ENCODE measurements at places on chromosomes 4 and X. TPM values are rescaled to one million over a fixed set of nuclear protein-coding genes. Genes with fewer than 3 reads are reported as not detected.

Gene CYLC1
- total RNA-seq = not detected

GRCh38 chr4:87309625-87310024 is 13.1 kb downstream of the HSD17B13 start:
- no peak for DNase-seq
- H3K36me3 ChIP-seq = no peaks in the 10 kb centered on the region
- no peak overlapping the region for H3K4me3 ChIP-seq

- H3K4me1 ChIP-seq = peaks cover 14% of the 10 kb centered on the region
- H3K27me3 ChIP-seq = no peaks in the 10 kb centered on the region
- peak overlapping the region; percentile 18 for H3K4me3 ChIP-seq
Observed at GRCh38 chr4:124941267-124941666, 228.7 kb upstream of the ANKRD50 start.

Gene ARMCX2
- 86.1 TPM for total RNA-seq

DNA sequence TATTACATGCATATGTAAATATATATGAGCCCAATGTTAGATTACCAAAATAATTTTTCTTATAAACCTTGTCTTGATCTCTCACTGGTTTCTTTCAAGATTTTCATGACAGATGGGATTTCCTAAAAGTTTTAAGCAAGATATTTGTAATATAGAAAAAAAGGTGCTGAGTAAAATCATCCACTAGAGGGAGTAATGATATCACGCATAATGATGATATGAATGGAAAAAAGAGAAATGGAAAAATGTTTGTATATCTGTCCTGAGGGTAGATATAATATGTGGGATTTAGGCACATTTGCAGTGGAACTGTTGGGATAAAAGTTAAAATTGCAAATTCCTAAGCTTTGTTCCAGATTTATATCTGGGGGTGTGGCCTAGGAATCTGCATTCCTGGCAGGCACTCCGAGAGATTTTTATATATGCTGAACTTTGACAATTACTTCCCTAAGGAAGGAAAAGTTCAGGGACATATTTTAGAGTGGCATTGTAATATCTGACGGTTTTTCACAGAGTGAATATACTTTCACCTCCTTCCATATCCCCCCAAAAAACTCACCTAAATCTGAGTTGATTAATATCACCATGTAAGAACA is 60.5 kb downstream of the TMA16 start:
- no peak overlapping the region for H3K4me3 ChIP-seq
- H3K27ac ChIP-seq = no peak overlapping the region
- no peaks in the 10 kb centered on the region for H3K36me3 ChIP-seq
- peaks cover 12% of the 10 kb centered on the region for H3K27me3 ChIP-seq
- no peaks in the 10 kb centered on the region for H3K4me1 ChIP-seq

DNA sequence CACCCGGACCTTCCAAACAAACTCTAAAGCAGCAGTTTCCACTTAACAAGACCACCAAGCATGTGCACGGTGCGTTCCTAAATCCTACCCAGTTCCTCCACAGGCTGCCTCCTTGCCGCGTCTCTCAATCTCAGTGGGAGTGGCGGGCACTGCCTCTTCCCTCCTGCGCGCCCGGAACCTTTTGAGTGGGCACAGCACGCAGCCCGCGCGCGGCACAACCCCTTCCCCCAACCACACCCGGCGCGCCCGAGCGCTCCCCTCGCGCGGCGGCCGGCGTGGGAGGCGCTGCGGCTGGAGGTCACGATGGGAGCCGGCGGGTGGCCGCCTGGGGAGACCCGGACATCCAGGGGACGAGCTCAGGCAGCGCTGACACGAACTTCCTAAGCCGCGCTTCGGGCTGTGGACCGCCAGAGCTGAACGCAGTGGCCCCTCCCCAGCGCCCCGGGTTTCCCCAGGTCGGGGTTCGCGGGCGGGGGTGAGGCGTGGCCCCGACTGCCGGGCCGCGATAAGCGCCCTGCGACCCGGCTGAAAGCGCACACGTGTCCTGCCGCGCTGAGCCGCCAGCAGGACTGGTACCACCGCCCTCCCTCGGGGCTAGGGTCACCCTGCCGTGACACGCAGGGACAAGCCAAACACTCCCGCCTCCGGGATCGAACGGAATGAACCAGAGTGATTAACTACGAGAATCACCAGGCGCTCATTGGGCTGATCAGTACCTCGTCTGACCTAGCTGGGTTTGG is at the start of gene ABCG2:
Gene ABCG2, minus strand, starts transcription at position 151 of the 740 bp plus-strand sequence. CDS start 18,644 bp downstream, outside the sequence.
- H3K4me3 ChIP-seq = peak within 1 kb of the TSS; percentile 88
- H3K27ac ChIP-seq = peak within 1 kb of the TSS; percentile 86
- H3K27me3 ChIP-seq = peaks cover 21% of the 10 kb centered on the region
- H3K36me3 ChIP-seq = no peaks in the 10 kb centered on the region

GRCh38 chr4:139469216-139469615 is 15.3 kb downstream of the RAB33B start:
- peaks cover 33% of the 10 kb centered on the region for H3K36me3 ChIP-seq
- H3K4me1 ChIP-seq = no peaks in the 10 kb centered on the region
- no peak overlapping the region for H3K27ac ChIP-seq
- DNase-seq = no peak

Gene DMP1
- not detected for total RNA-seq

DNA sequence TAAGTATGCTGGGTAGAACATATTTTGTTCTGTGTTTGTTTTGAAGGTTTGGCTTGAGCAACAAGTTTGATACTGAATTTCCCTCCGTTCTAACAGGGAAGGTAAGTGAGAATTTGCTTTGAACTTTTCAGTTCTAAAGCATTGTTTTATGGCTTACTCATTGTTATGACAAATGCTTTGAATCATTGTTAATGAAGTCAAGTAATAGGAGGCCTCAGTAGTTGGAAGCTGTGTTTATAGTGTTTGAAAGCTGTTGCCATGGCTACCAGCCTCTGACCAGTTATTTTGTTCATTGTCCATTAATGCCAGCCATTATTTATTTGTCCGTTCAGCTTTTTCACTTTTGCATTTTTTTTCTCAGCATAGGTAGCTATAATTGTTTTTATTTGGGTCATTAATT is 14.4 kb downstream of the CHIC1 start:
- H3K4me3 ChIP-seq = no peak overlapping the region
- H3K36me3 ChIP-seq = peaks cover 4% of the 10 kb centered on the region
- peaks cover 5% of the 10 kb centered on the region for H3K4me1 ChIP-seq
- no peak for DNase-seq
- H3K27ac ChIP-seq = no peak overlapping the region

GRCh38 chrX:15946783-15947580 is 92.4 kb upstream of the AP1S2 start:
- no peak overlapping the region for H3K4me3 ChIP-seq
- H3K36me3 ChIP-seq = no peaks in the 10 kb centered on the region
- no peaks in the 10 kb centered on the region for H3K27me3 ChIP-seq

Gene TEC
- total RNA-seq = 1.8 TPM

Gene GRIA2
- total RNA-seq = 12.0 TPM

DNA sequence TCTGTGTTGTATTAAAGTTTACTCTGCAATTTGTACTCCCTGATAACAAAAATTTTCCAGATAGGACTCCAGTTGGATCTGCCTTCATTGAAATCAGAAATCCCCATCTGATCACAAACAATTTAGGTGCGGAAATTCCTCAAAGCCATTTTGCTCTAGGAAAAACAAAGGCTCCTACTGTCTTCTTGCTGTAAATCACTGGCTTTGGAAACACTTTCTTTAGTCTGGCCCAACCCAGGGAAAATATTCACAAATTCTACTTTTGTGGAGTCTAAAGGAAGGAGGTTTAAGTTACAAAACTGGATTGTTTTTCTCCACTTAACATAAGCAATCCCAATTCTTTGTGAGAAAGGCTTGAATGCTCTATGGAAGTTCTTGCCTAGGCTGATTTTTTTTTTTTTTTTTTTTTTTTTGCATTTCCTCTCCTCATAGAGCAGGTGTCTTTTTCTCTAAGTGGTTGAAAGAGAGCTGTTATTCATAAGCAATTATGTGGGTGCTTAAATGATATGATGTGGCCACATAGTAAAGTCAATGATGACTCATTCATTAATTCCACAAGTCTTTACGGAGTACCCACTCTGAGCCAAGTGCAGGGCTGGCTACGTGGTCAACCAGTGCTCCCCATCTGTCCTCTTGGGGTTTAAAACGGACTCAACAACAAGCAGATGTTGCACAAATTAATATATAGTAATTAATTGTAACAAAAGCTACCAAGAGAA is 261.4 kb downstream of the LDB2 start:
- H3K4me1 ChIP-seq = peaks cover 11% of the 10 kb centered on the region
- no peak overlapping the region for H3K4me3 ChIP-seq
- DNase-seq = no peak
- H3K27me3 ChIP-seq = no peaks in the 10 kb centered on the region
- H3K36me3 ChIP-seq = no peaks in the 10 kb centered on the region

Gene CDKL2
- 0.71 TPM for total RNA-seq

GRCh38 chr4:168408620-168409019 is 71.7 kb downstream of the DDX60L start:
- peaks cover 5% of the 10 kb centered on the region for H3K4me1 ChIP-seq
- no peak overlapping the region for H3K4me3 ChIP-seq
- H3K27me3 ChIP-seq = no peaks in the 10 kb centered on the region
- no peak overlapping the region for H3K27ac ChIP-seq

DNA sequence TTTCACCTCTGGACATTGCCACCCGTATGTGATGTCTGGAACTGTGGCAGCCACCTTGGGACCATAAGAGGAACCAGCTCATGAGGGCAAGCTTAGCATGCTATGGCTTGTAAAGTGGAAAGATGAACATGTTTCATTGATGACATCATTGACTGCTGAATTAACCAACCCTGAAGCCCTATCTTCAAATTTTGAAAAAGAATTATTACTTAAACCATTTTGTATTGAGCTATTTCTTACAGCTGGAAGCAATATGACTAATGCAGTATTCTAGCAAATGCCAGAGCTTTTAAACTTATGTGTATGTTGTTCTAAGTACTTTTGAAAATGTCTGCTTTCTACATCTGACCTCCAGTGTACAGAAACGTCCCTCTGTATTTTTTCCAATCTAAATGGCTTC is 18.1 kb downstream of the GUCY2F start:
- no peak overlapping the region for H3K4me3 ChIP-seq
- H3K36me3 ChIP-seq = no peaks in the 10 kb centered on the region
- H3K27me3 ChIP-seq = peaks cover 3% of the 10 kb centered on the region
- H3K27ac ChIP-seq = no peak overlapping the region
- DNase-seq = no peak
- H3K4me1 ChIP-seq = no peaks in the 10 kb centered on the region

GRCh38 chr4:184807256-184807655 is 18.5 kb downstream of the ACSL1 start:
- peak overlapping the region; percentile 77 for H3K27ac ChIP-seq
- no peak overlapping the region for H3K4me3 ChIP-seq
- H3K27me3 ChIP-seq = peaks cover 3% of the 10 kb centered on the region
- DNase-seq = no peak
- H3K36me3 ChIP-seq = peaks cover 4% of the 10 kb centered on the region
- H3K4me1 ChIP-seq = peaks cover 46% of the 10 kb centered on the region

GRCh38 chr4:7041801-7042502 is 1.2 kb upstream of the TADA2B start:
- no peaks in the 10 kb centered on the region for H3K36me3 ChIP-seq
- peak overlapping the region; percentile 36 for H3K27ac ChIP-seq
- DNase-seq = no peak
- H3K27me3 ChIP-seq = peaks cover 10% of the 10 kb centered on the region
- H3K4me1 ChIP-seq = peaks cover 34% of the 10 kb centered on the region
- H3K4me3 ChIP-seq = peak overlapping the region; percentile 89

DNA sequence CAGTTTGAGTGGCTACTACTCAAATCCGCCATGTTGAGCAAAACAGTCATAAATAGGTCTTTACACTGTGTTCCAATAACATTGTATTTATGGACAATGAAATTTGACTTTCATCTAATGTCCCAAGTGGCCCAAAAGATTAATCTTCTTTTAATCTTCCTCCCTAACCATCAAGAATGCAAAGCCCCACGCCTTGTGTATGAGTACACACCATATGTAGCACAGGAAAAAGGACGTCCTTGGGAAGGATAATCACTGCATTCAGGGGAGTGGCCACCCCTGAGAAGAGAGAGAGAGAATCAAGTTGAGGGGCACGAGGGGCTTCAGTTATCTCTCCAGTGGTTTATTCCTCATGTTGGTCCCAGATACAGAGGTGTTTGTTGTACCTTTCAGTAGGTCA is 33.1 kb downstream of the RBM47 start:
- no peak for DNase-seq
- peak overlapping the region; percentile 57 for H3K27ac ChIP-seq
- H3K36me3 ChIP-seq = peaks cover 25% of the 10 kb centered on the region
- H3K27me3 ChIP-seq = no peaks in the 10 kb centered on the region
- H3K4me1 ChIP-seq = peaks cover 9% of the 10 kb centered on the region
- no peak overlapping the region for H3K4me3 ChIP-seq

Gene MAGEA2B
- total RNA-seq = 1.1 TPM

DNA sequence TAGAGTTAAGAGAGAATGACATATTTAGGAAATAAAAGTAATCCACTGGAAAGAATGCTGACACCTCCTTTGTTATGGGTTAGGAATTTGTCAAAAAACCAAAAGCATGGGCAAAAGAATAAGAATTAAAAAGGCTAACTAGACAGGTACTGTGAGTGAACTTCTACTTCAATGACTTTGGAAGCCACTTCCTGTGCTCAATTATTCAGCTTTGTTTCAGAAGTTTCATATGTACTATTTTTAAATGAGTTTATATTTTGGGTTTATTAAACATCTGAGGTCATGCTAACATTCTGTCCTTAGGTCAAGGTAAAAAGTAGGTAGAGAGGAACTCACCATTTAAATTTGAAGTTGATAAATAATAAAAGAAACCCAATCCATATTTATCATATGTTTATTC is 106.7 kb upstream of the CXorf51A start:
- no peaks in the 10 kb centered on the region for H3K36me3 ChIP-seq
- no peaks in the 10 kb centered on the region for H3K27me3 ChIP-seq
- H3K4me1 ChIP-seq = no peaks in the 10 kb centered on the region
- DNase-seq = no peak

GRCh38 chr4:51842167-51842553 is 793 bp upstream of the DCUN1D4 start:
- H3K4me1 ChIP-seq = peaks cover 15% of the 10 kb centered on the region
- H3K27me3 ChIP-seq = peaks cover 3% of the 10 kb centered on the region
- H3K36me3 ChIP-seq = peaks cover 3% of the 10 kb centered on the region
- no peak for DNase-seq

GRCh38 chr4:181202240-181202639 is 1041.0 kb upstream of the TENM3 start:
- no peak for DNase-seq
- no peaks in the 10 kb centered on the region for H3K27me3 ChIP-seq
- no peak overlapping the region for H3K4me3 ChIP-seq
- peak overlapping the region; percentile 73 for H3K27ac ChIP-seq
- peaks cover 3% of the 10 kb centered on the region for H3K4me1 ChIP-seq

Gene CDX4
- not detected for total RNA-seq

Gene SLC25A31
- not detected for total RNA-seq

DNA sequence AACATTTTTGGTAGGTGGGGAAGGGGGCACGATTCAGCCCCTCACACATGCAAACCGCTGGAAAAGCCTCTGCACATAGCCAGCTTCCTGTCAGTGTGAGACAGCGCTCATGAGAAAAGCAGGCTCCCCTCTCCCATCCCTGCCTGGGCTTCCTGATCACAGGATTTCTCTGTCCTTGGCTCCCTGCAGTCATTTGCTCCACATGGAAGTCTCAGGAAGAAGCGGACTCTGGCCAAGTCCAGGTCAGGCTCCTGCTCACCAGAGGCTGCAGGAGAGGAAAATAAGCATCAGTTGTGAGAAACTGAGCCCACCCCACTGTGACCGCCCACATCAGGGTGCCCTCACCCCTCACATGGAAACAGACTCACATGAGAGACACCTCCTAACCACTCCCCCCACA is 664.3 kb upstream of the TENM3 start:
- H3K4me1 ChIP-seq = no peaks in the 10 kb centered on the region
- H3K27me3 ChIP-seq = peaks cover 2% of the 10 kb centered on the region
- no peak overlapping the region for H3K4me3 ChIP-seq
- DNase-seq = no peak
